Stimulated activated CD4-positive, alpha-beta T cell treated with anti-CD3 and anti-CD28 coated beads, Interleukin-12 subunit alpha, Interleukin-12 subunit beta, amount 100 ng/mL, for 24 hours (primary cell): ENCODE measurements at places on chromosomes 7 and 10.

DNA sequence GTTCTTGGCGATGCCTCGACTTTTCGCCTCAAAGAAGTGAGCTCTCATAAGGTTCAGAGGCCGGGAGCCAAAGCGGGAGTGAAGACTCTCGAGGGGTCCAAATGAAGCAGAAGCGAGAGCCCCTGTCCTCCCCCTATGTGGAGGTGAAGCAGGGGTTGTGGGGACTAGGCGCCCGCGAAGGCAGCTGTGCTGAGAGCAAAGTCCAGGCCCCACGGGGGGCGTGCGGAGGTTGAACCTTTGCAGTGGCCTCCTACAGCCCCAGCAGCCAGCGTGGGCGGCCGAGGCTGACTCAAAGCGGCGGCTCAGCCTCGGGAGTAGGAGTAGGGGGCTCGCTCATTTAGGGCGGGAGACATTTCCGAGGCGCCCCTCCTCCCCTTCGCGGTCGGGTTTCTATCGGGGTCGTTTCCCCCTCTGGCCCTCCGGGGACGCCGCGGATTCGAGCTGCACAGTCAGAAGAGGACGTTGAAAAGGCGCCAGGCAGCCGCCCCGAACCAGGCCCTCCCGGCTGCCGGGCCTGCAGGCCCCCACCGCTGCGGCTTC is 553 bp upstream of the ADD3 start:
- peak; percentile 45 for DNase-seq

GRCh38 chr7:141076377-141076776 is 2.5 kb downstream of the TMEM178B start:
- DNase-seq, result no peak

GRCh38 chr7:48839108-48839507 is 85.2 kb upstream of the CDC14C start:
- no peak for DNase-seq

DNA sequence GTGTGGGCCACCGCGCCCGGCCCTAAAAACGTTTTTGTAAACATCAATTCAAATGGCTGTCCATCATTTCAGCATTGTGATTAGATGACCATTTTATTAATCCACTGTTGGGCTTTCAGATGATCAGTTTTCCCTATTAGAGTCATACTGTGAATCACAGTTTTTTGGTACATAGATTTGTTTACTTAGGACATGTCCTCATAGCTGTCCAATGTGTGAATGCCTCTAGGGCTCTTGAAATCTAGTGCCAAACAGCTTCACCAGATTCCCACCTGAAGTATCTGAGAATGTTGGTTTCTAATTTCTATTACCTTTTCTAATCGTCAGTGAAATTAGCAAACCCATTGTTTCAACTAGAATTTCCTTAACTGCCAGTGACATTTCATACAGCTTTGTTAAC is 66.8 kb downstream of the UPF2 start:
- no peak for DNase-seq

DNA sequence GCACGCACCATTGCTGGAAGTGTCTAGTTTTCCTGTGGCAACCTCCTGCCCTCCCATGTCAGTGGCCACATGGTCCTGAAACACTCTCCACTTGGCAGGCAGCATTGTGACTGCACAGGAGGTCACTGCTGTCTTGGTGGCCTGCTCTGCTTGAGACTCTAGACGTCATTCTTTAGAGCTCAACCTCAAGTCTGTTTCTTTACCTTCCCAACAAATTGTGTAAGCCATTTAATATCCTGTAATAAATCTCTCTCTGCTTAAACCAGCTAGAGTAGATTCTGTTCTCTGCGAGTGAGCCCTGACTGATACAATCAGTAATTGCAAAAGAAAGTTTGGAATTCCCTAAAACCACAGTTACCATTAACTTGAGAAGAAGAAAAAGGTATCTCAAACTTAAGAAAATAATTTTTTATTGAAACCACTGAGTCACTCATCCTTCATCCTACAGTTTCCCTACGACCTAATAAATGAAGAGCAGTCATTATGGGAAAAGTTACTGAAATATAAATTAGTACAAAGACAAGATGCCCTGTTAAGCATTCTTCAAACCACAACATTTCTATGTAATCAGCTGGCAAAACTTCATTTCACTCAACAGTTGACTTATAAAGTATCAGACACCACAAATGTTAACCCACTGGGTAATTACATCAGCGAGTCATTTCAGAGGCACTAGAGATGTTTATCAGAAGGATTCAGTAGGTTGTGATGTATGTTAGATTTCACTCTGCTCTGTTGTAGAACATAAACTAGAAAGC is 18.0 kb downstream of the SLC25A13 start:
- no peak for DNase-seq

- DNase-seq, result no peak
These were observed 4.7 kb downstream of the TMEM120A start for GRCh38 chr7:75989500-75990388.

DNA sequence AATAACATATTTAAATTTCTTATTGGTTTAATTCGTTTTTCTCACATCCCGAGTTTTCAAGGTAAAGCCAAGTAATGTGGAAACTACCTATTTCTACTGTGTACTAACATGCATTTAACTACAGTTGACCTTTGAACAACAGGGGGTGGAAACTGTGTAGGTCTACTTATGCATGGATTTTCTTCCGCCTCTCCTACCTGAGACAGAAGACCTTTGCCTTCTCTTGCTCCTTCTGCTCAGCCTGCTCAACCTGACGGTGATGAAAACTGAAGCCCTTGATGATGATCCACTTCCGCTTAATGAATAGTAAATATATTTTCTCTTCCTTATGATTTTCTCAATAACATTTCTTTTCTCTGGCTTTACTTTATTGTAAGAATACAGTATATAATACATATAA is 18.5 kb downstream of the MEOX2 start:
- no peak for DNase-seq

DNA sequence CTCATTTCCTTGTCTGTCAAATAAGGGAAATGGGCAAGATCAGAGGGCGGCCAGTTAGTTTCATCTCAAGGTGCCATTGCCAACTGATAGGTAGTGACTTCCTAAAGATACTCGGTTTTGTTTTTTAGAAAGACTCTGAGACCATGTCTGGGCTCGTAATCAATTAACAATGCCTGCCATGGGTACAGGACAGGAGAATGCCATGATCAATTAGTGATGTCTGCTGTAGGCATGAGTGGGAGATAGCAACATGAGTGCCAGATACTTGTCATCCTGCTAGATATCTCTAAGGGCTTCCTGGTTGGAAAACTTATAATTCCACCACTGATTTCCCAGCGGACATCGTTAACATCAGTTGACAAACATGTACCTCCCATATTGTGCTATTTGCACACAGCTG is 64.8 kb downstream of the SH3PXD2A start:
- no peak for DNase-seq

DNA sequence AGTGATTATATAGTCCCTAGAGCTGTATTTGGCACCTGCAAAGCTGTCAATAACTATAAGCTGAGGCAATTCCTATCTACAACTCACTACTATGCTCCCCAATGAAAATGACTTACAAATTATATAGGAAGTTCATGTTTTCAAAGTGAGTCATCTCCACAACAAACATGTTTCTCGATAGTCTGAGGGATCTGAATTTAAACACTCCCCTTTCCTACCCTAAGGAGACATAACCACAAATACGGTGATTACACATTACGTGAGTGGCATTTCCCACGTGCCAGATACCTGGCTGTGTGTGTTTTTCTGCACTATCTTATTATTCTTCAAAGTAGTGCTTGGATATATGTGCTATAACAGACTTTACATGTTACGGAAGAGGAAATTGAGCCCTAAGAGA is 122.5 kb upstream of the C1QL3 start:
- DNase-seq, result no peak

DNA sequence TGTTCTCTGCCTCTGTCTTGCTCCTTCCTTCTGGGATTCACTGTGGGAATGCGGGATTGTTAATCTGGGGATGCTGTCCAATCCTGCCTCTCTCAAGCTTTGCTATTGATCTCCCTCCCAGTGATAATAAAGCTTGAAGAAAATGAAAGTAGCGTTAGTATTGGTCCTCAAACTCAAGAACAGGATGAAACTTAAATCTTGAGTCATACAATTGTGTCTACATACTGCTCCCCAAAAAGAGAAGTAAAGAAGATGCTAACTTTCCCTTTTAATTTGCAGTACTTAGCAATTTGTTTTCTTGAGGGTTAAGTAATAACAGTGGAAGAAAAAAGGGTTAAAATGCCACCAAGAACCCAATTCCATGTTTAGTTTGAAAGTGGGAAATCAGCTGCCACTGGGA is 13.6 kb downstream of the CFTR start:
- no peak for DNase-seq

DNA sequence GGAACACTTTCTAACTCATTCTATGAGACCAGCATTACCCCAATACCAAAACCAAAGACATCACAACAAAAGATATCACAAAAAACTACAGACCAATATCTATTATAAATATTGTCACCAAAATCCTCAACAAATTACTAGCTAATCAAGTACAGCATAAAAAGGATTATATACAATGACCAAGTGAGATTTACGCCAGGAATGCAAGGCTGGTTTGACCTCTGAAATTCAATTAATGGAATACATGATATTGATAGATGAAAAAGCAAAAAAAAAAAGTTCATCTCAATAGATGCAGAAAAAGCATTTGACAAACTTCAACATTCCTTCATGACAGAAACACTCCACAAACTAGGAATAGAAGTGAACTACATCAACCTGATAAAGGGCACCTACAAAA is 175.3 kb downstream of the LCOR start:
- DNase-seq, result no peak

DNA sequence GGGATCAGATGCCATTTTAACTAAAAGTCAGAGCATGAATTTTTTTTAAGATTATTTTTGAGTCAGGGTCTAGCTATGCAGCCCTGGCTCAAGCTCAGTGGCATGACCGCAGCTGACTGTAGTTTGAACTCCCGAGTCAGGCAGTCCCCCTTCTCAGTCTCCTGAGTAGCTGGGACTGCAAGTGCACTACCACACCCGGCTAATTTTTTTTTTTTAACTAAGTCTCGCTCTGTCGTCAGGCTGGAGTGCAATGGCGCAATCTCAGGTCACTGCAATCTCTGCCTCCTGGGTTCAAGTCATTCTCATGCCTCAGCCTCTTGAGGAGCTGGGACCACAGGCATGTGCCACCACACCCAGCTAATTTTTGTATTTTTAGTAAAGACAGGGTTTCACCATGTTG is 7.8 kb downstream of the TAS2R41 start:
- no peak for DNase-seq

DNA sequence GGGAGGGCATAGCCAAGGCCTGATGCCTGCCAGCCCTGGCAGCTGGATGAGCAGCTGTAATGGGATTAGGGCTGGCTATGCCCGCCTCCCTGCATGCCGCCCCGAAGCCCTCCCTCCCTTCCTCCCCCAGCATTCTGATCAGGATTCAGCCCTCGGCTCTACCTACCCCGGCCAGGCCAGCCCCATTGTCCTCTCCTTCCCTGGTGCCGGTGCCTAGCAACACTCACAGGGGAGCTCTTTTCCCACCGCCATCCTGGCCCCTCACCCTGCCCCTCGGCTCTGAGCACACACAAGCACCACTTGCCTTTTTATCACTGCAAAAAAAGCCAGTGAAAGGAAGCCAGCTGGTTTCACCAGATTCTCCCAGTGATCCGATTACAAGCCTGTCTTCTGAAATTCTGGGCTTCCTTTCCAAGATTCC is 9.0 kb upstream of the ADCYAP1R1 start:
- DNase-seq, result no peak

DNA sequence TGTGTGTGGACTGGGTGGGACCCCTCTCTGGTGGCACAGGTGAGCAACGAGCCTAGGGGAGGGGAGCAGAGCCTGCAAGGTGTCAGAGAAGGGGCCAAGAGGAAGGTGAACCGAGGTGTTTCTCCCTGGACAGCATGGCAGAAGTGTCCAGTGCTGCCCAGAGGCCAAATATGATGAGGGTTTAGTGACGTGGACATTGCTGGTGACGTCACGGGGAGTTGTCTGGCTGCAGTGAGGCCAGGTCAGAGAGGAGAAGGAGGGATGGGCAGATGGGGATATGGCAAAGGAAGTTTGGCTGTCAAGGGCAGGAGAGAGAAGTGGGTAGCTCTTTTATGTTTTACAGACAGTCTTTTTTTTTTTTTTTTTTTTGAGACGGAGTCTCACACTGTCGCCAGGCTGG is 2.6 kb upstream of the ZNF853 start:
- DNase-seq, result no peak

DNA sequence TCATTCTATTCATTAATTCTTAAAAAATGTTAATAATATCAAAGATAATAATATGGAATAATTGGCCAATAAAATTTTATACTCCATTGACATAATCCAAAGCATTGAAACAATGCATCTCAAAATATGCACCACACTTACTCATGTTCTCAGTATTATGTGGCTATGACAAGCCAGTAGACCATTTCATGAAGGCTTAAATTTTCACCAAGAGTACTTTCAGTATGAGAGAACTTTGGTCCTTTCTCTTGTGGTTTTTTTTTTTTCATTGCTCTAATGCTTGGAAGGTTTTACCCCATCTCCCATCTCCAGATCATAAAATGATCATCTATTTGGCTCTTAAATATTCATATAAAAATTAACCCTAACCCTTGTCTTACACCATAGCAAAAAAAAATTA is 45.5 kb upstream of the TMEM140 start:
- DNase-seq, result no peak

DNA sequence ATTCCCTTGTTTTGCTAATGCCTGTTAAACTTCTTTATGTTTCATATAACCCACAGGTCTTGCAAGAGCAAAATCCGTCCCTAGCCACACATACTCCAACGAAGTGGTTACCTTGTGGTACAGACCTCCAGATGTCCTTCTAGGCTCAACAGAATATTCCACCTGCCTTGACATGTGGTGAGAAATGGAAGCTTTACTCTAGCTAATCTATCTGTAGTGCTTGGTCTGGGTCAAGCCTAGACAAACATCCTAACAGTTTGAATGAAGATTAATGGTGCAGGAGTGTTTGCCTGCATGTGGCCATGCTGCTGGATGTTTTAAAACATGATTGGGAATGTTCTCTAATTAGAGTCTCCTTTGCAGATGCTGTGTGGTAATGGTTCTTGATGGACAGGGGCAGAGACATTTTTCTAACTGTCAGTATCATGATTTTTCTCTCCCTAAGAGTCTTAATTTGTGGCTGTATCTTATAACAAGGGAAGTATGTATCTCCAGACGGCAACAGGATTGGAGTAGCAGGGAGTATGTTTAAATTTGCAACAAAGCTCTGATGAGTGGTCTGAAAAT is 308.5 kb upstream of the FZD1 start:
- DNase-seq, result no peak

GRCh38 chr7:127899411-127899810 is 131.8 kb downstream of the LRRC4 start:
- no peak for DNase-seq

DNA sequence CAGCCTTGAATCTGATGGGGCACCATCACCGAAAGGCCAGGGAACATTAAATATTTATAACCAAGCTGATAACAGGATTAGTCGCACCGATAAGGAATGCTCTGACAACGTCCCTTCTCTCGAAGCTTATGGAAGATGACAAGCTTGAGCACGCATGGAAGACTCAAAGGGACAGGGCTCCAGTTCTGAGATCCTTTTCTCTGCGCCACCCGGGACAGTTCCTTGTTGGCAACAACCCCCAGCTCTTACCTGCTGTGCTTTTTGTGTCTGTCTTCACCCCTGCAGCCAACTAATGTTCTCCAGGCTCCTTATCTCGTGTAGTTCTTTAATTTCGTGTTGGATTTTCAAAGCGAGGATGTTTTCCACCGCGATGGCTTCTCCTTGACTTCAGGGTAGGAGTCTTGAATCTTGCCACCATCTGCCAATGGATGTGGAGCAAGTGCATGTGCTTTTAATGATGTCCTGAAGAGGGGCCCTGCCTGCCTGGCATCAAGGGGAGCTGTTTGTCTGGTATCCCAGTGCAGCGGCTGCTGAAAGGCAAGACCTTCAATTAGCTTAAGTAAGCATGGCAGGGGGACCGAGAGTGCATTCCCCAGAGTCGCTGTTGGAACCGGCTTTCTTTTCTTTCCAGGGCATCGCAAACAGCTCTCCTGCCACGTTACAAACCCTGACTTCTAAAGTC is 354 bp upstream of the FERD3L start:
- no peak for DNase-seq
